Urothelium cell line (cell line): ENCODE measurements at places on chromosomes 13 and 19.

DNA sequence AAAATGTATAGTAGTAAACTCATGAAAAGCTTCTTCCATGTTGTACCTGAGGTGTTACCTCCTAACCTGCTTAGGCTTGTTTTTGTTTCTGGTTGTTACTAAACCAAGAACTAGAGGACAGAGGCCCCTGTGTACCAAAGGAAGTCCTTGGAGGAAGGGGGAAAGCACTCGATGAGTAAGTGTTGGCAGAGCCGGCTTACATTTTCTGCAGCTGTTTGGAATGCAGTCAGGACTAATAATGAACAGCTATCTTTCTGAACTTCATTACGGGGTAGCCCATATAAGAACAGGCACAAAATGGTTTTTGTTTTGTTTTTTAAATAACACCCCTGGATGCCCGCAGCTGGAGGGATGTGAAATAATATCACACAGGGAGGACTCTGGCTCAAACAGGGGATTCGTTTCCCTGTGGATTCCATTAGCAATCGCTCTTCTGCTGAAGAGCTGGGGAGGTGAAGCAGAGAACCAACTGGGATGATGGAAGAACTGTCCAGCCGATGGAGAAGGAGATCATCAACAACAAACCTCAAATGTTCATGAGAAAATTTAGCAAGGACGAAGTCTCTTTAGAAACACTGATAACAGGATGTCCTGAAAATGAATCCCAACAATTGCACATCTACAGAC, 214.2 kb upstream of the MAB21L1 start:
- no peak for DNase-seq

GRCh38 chr19:28519952-28520861, 692.7 kb downstream of the UQCRFS1 start:
- no peak for DNase-seq

DNA sequence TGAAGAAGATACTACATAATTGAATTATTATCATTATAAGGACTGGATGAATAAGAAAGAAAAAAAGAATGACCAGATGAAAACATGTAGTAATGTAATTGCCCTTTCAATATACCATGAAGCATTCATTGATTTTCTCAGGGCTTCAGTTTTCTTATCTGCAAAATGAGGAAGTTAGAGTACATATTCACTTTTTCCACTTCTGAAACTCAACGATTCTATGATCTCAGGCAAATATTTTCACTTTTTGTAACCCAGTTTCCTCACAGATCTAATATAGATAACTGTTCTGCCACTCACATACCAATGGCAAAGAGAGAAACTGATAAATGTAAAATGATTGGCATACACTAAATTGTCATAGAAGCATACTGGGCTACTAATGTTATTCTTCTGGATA, 856.6 kb upstream of the KLHL1 start:
- DNase-seq = no peak

DNA sequence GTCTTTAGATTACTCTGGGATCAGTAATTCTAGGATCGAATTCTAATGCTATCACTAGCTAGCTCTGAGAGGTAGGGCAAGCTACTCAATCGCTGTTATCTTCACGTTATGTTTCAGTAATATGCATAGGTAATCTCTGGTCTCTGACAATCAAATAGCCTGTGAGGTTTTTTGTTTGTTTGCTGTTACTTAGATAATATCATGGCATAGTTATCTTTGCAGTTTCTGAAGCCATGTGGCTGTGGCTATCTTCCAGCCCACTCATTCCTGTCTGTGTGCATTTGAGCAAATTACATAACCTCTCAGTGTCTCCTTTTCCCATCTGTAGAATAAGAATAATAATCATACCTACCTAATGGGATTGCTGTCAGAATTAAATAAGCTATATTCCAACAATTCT, 330.2 kb downstream of the PCDH9 start:
- DNase-seq = no peak

DNA sequence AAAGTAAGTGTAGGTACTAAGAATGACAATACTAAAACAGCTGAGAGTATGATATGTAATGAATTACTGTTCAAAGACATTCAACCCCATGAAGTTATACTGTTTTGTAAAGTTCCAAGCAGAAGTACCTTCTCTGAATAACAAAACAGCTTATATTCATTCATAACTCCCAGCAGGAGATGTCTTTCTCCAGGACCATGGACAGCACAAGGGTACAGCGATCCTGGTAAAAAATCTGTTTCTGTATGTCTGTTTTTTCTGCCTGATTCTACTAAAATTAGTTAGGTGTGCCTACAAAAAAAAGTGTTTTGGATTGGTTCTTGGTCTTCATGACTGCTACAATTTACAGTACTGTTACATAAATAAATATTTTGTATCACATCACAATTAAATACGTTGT, 172.5 kb upstream of the SLITRK5 start:
- DNase-seq = peak; percentile 5

DNA sequence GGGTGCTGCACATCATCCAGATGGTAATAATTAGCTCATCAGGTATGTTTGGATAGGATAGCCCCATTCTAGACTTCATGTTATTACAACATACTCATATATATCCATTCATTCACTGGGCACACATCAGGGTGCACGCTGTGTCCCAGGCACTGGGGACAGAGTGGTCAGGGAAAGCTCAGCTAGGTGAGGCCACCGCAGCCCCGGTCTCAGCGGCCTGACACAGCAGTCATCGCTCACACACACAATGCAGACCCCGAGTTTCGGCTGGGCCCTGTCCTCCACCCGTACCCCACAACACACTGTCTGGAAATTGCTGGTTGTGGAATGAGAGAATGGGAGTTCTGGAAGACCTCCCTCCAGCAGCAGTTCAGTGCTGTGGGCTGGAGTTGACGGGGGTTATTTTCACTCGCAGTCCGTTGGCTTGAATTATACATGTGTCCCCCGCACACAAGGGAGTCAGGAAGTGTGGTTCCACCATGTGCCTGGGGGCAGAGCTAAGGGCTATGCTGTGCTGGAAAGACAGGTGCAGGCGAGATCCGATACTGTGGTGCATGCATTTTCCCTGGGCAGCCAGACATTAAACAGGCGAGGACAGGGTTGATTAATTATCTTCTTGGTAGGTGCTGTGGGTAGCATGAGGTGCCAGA, 257.6 kb downstream of the TEX29 start:
- no peak for DNase-seq

GRCh38 chr13:47241446-47241845, 344.6 kb upstream of the HTR2A start:
- DNase-seq = no peak

GRCh38 chr13:21287331-21287907, 111.0 kb downstream of the MRPL57 start:
- DNase-seq = no peak

GRCh38 chr19:33309826-33310225, 7.5 kb upstream of the CEBPA start:
- no peak for DNase-seq

GRCh38 chr13:111049791-111050538, 65.1 kb upstream of the ARHGEF7 start:
- DNase-seq = no peak

- no peak for DNase-seq
These were observed 73.7 kb downstream of the ERICH6B start for GRCh38 chr13:45541806-45542205.

- no peak for DNase-seq
These were observed 24.7 kb downstream of the URI1 start for GRCh38 chr19:29966588-29967249.

GRCh38 chr13:45751885-45752284, 49.8 kb downstream of the CBY2 start:
- no peak for DNase-seq

DNA sequence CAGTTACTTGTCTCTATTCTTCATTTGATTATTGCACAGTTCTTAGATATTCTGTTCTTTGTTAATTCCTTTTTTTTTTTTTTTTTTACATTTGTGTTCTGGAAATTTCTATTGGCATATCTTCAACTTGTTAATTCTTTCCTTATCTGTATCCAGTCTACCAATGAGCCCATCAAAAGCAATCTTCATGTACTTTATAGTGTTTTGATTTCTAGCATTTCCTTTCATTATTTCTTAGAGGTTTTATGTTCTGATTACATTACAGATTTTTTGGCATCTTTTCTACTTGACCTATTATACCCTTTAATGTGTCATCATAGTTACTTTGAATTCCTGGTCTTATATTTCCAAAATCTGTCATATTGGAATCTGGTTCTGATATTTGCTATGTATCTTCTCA, 2194.8 kb downstream of the PCDH9 start:
- DNase-seq = no peak

- no peak for DNase-seq
These were observed 1.7 kb downstream of the CLC start for GRCh38 chr19:39736088-39736487.

- DNase-seq = peak; percentile 83
These were observed 26.9 kb downstream of the GAS6 start for GRCh38 chr13:113836768-113837559.

- no peak for DNase-seq
These were observed 66.7 kb downstream of the FOXO1 start for GRCh38 chr13:40599747-40600146.

- no peak for DNase-seq
These were observed 5.8 kb upstream of the CYP4F8 start for GRCh38 chr19:15609261-15609660.

GRCh38 chr13:46327246-46327645, 59.8 kb downstream of the RUBCNL start:
- DNase-seq = no peak

DNA sequence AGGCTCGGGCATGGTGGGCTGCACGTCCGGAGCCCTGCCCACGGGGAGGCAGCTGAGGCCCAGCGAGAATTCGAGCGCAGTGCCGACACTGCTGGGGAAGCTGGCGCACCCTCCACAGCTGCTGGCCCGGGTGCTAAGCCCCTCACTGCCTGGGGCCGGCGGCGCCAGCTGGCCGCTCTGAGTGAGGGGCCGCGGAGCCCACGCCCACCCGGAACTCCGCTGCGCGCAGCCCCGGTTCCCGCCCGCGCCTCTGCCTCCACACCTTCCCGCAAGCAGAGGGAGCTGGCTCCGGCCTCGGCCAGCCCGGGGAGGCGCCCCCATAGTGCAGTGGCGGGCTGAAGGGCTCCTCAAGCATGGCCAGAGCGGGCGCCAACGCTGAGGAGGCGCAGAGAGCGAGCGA, 2080.4 kb downstream of the PCDH9 start:
- DNase-seq = no peak

GRCh38 chr13:39938596-39938995, 283.1 kb downstream of the COG6 start:
- DNase-seq = no peak

- no peak for DNase-seq
These were observed 18.7 kb upstream of the POU2F2 start for GRCh38 chr19:42150911-42151361.

GRCh38 chr19:11069561-11069960, 19.7 kb upstream of the LDLR start:
- no peak for DNase-seq

GRCh38 chr13:30392681-30393045, 29.6 kb upstream of the UBE2L5 start:
- no peak for DNase-seq

DNA sequence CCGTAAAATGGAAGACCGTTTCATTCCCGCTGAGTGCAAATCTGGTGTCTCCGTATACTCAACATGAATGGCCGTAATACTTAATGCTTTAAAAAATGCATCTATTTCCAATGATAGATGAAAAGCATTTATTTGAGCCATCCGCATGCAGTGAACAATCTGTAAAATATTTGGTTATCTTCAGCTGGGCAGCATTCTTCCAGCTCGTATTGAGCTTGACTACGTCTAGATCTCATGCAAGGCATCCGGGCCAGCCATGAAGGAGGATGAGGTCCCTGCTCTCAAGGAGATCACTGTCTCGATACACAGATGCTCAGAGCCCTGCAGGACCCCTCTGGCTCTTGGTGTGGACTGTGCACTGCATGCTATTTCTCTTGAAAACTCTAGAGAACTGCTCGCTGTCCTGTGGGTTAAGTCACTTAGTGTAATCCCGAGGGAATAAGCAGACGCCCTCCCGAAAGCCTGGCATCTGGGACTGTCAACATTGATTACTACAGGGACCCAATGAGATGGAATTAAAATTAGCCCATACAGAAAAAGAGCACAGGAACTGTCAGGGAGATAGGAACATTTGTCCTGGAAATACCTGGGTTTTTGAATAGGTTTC, 112.4 kb upstream of the RNF113B start:
- DNase-seq = no peak

- no peak for DNase-seq
These were observed 9.2 kb downstream of the NOSIP start for GRCh38 chr19:49570997-49571676.

DNA sequence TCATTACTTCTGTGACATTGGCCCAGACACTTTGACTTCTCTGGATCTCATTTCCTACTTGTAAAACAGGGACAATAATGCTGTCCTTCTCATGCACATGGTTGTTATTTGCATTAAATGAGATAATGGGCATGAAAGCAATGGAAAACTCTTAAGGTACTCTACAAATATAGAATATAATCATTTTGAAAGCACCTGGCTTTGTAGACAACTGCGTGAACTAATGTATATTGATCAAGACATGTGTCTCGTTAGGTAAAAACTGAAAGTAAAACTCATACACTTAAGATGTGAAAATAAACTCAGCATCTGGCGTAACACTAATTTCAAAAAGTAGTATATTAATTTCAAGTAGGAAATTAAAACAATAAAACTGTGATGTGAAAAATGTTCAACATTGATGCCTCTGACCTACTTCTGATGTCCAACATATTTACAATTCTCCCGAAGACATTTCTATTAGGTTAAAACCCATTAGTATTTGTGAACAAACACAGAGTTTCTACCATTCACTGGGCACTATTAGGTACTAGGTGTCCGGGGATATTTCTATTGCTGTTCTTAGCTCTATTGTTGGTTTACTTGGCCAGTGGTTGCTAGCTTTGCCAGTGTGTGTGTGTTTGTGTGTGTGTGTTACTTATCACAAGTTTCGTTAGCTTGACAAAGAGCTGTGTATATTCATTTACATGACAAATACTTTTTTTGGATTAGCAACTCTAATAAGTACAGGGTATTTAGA, 220.5 kb downstream of the KCNRG start:
- no peak for DNase-seq
